NCI-H1048 (cell line): ENCODE measurements at places on chromosomes 2 and 18.

DNA sequence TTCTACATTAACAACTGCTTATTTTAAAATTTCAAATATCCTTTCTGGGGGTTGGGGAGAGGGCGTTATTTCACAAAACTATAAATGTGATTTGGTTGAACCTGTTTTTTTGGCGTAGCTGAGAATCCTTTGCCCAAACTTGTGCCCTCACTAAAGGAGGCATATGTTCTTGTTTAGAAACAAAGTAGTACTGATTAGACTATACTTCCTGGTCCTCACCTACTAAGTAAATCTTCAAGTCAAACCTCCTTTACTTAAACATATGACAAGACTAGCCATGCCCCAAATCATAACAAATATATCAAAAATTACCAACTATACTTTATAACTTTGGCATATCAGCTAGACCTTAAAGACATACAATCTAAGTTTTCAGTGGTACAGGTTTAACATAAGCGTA, 5.8 kb downstream of the EIF2AK3 start:
- no peak for DNase-seq

GRCh38 chr2:179234658-179235240, 29.9 kb downstream of the SESTD1 start:
- no peak for DNase-seq

DNA sequence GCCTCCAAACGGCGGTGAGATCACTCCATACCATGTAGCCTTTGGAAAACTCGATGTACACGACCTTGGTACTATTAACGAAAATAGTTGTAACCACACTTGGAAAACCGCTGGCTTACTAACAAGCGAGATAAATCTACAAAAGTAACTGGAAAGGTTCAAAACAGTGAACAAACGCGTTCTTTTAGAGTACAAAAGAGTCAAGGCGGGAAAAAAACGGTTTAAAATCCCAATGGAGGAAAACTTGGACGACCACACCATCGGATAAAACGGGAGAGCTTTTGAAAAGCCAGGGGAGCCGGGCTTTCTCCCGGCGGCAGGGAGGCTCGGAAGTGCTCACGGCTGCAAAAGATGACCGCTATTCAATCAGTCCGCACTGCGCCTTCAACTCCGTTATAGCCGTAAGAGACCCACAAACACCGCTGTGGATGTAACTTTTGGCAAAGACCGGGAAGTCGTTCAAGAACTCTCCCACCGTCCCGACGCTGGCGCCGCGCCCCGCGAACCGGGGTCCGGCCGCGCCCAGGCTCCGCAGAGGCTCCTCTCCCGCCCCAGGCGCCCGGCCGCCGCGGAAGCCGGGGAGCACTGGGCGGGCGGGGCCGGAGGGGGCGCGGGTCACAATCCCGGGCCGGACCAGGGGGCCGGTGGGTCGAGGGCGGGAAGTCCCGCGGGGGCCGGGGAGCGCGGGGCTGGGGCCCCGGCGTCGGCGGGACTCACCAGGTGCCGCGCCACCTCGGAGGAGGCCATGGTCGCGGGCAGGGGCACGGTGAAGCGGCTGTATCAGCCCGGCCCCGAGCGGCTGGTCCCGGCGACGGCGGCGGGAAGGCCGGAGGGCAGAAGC, 465 bp downstream of the SEPTIN10 start:
- no peak for DNase-seq

DNA sequence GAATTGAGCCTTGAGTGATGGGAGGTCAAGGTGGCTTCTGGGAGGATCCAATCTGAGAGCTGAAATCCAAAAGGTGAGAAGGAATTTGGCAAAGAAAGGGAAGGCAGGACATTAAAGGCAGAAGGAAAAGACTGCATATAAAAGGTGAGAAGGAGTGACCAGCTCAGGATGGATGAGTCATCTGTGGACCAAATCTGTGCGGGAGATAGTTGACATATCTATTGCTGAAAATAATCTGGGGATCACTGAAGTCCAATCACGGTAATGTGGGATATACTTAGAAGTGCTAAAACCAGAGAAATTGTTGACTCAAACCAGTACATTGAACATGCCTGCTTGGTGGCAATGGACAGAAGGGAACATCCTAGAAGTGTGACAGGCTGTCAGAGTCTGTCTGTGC, 8.0 kb upstream of the PTPN4 start:
- DNase-seq = no peak

DNA sequence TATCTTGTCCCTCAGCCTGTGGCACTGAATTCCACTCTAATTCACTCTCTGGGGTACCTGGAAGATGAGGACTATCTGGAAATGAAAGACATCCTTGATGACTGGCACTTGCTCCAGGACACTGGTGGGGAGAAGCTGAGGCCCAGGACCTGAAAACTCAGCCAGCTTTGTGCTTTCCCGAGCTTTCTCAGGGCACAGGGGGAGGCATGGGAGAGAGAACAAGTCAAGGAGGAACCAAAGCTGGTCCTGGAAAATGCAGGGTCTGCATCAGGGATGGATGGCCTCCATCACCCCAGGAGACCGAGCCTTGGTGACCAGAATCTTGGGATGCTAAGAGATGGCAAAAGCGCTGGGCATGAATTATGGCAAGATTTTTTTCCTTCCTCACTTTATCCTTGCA, 65.1 kb downstream of the MAPK4 start:
- DNase-seq = no peak

DNA sequence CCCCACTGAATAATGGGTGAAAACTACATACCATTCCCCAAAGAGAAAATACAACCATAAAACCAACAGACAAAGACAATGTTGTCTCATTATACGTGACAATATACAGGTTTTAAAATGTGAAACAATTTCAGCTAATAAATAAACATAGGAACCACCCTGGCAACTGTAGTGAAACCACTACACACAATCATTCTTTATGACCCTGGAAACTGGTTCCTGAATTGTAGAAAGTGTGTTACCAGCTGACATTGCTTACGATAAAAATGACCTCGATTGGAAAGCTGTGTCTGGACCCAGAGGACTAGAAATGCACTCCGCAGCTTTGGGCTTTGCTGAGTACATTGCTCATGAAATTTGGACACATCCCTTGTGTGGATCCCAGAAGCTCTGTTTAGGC, 73.9 kb upstream of the LPIN2 start:
- DNase-seq = no peak

DNA sequence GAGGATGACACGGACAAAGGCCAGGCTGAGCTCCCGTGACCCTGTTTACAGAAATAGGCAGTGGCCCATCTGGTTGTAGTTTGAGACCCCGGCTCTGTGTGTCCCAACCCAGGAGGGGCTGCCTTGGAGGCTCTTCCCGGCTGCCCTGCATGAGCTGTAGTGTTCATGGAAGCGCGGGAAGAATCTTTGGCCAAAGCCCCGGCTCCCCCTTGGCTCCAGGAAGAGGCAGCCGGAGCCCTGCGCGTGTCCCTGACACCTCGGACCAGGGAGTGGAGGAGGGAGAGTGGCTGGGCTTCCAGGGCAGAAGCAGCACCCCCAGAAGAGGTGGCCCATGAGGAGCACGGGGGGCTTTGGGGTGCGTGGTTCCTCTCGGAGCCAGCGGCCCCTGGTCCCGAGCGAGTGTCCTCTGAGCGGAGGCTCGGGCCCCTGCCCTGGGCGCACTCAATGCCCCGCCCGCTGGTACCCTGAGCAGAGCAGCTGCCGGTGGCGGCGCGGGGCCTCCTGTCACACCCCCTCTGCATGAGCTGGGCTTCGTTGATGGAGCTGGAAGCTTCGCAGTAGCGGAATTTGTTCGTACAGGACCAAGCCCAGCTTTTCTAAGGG, 21.7 kb downstream of the GPR35 start:
- DNase-seq = no peak

DNA sequence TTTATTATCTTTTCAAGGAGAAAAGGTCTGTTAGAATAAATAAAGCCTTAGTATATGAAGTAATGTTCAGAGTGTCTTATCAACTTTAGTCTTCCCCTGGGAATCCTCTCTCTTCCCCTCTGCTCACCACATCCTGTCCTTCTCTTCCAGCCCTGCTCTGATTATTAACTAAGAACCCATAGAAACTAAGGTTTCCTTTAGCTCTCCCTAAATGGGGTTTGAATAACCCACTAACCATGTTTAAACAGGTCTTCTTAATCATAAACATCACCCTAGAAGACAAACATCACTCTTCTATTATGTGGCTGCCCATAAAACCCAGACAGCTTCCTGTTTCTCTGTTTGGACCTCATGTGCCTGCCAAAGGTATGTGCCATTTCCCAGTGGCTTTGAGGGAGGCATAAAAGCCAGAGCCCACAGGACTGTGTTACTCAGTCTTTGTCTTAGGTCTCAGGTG, 50.1 kb downstream of the SLC14A1 start:
- DNase-seq = no peak

- DNase-seq = no peak
These were observed 56.5 kb upstream of the COL5A2 start for GRCh38 chr2:189236066-189236465.

DNA sequence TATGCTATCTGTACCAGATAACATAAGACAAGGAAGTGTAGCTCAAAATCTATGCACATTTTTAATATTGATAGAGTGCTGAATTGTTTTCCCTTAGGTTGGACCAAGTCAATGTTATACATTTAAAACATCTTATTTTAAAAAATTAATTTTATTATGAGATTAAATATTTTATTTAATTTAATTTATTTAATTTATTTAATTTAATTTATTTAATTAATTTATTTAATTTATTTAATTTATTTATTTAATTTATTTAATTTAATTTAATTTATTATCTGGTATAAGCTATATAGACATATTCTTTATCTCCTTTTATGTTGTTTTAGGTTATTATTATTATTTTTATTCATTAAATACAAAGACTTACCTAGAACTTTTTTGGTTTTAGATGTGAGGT, 551.7 kb upstream of the LRRTM1 start:
- DNase-seq = no peak

GRCh38 chr2:2800697-2801096, 469.6 kb upstream of the MYT1L start:
- DNase-seq = no peak

DNA sequence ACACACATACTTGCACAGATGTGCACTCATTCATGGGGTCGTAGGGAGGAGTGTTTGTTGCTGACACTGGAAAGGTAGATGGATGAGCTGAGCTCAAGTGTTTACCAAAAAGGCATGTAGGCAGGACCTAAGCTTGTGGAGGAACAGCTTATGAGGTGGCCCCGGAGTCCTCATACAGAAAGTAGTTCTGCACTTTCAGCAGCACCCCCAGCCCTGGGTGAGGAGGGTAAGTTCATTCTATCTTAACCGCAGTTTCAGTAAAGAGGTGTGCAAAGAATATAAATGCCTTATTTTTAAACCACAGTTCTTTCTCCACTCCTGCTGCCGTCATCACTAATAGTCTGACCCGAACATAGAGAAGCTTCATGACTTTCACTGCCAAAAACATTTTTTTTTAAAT, 31.7 kb upstream of the RNF152 start:
- no peak for DNase-seq

- no peak for DNase-seq
These were observed 82.5 kb downstream of the TGFA start for GRCh38 chr2:70471129-70471528.

DNA sequence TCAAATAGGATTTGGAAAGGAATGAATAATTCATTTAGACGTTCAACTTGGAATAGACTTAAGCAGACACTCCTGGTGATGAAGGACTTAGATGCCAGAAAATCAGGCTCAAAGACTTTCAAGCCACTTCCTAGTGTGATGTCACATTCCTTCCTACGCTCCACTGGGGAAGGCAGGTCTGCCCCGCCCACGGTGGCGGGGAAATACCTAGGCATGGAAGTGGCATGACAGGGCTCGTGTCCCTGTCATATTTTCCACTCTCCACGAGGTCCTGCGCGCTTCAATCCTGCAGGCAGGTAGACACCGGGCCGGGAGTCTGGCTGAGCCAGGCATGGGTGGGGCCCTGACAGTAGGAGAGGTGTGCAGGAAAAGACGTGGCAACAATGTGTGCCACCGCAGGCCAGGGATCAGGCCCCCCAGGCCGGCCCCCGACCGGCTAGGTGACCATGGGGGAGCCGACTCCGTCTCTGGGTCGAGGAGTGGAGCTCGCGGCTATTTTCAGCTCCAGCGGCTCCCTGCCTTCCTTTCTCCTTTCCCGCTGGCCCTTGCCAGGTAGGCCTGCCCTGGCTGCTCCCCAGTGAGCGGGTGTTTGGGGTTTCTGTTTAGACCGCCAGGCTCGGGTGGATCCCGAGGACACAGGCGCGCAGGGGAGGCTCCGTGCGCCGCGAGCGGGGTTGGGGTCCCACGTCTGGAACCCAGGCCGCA, at the start of gene IL1RL2:
Gene IL1RL2 (plus strand): TSS at position 233 of the 705 bp plus-strand sequence. CDS start 845 bp downstream, outside the sequence.
- DNase-seq = no peak

DNA sequence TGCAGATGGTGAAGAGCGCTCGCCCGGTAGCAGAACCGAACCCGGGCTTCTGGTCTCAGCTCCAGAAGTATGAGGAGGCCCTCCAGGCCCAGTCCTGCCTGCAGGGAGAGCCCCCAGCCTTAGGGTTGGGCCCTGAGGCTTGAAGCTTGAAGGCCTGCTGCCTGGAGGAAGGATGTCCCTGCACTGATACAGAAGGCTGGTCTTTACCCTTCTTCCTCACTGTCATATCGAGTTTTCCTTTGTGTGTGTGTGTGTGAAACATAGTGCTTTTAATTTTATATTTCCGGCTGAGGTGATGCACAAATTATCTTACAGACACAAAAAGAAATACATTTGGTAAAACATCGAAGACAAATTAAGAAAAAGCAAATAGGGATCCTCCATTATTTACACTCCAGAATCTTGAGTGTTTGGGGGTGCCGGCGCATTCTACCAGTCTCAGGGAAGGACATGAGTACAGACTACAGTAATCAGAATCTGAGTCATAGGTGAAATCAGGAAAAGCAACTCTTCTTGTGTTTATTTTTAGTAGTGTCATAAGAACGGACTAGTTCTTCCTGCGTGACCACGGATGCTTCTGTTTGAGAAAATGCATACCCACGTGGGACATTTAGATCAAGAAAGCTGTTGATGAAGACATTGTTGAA, 1.3 kb downstream of the DUSP28 start:
- DNase-seq = no peak

DNA sequence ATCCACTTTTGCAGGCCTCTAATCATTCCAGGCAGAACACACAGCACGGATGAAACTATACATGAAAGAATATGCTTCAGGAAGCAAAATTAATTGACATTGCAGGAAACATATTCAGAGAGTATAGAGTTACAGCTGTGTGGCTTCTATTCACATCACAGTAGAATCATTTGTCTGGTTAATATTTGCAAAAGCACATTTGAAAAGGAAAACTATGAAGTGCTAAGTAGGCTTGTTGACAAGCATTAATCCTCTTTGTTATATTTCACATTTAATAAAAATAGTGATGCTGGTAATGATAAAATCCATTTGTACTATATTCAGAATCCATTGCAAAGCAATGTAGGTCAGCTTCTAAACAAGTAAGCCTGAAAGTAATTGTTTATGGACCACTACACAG, 32.2 kb upstream of the PIK3C3 start:
- no peak for DNase-seq

DNA sequence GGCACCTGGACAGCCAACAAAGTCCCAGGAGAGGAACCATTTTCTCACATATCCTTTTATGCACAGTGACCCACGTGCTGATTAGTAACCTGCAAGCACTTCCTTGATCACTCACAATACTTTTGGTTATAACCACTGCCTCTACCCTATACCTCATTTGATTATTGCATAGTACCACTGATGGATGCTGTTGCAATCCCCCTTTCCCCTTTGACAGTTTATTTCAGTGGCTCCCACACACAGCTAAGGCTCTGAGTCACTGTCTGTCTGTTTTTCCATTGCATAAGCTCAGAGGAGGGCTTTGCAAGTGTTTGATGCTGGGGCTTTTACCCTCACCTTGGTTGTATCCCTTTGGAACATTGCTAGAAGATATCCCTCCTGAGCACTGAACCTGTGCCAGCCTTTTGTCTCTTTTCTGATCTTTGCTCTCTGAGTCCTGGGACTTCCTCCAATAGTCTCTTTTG, 101.7 kb upstream of the RBBP8 start:
- DNase-seq = no peak

GRCh38 chr18:72160510-72161445, 383.4 kb downstream of the CBLN2 start:
- no peak for DNase-seq
